ENCODE measurements at places on chromosomes 2 and 18.
A peak's percentile ranks its signal among the peaks of the same experiment; 100 is the strongest.

- peak; percentile 1 for DNase-seq
Measured at GRCh38 chr2:50746526-50746925, 285.4 kb downstream of the NRXN1 start.

DNA sequence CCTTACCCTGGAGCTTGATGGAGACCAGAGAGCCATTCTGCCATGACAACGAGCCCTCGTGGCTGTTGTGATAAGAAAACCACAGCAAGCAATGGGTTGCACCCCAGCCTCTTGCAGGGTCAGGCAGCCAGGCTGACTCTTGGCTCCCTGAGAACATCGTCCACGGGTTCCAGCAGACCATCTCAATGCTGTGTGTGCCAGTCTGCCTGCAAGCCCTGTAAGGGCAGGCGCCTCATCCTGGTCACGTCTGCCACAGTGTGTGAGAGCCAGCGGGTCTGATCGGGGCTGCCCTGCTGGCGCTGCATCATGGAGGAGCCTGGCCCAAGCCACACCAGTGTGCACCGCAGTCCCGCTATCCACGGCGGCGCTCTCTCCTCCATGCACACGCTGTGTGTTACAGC lies 71.0 kb upstream of the MGAT4A start:
- DNase-seq, result no peak

DNA sequence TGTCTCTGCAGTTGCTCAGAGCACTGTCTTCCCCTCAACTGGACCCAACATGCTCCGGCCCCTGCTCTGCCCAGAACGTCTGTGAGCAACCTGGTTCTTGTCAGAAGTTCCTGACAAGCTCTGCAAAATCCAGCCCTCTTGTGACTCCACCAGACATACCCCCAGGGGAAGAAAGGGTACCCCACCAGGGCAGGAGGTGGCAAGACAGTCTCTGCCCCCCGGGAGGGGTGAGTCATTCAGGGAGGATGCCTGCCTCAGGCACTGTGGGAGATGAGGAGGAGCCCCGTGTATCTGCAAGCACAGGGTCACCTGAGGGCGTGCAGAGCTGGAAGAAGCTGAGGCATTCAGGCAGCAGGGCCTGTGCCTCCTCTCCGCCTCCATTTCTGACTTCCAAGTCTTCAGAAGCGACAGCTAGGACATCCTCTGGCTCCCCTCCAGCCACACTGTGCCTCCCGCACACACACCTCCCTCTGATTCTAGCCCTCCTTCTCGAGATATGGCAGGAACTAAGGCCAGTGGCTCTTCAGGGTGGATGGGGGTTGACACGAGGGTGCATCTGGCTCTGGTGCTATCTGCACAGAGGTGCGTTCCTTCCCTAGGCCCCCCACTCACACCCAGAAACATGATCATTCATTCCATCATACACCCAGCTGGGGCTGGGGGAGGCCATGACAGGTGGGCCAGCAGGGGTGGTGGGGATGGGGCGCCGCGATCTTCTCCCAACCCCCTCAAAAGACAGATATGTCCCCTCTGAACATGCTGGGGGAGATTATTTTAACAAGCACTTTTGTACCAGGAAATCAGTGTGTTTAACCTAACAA lies 222.2 kb downstream of the CYP26B1 start:
- peak; percentile 51 for DNase-seq

GRCh38 chr2:30366199-30366691 lies 80.8 kb upstream of the LCLAT1 start:
- peak; percentile 31 for DNase-seq

DNA sequence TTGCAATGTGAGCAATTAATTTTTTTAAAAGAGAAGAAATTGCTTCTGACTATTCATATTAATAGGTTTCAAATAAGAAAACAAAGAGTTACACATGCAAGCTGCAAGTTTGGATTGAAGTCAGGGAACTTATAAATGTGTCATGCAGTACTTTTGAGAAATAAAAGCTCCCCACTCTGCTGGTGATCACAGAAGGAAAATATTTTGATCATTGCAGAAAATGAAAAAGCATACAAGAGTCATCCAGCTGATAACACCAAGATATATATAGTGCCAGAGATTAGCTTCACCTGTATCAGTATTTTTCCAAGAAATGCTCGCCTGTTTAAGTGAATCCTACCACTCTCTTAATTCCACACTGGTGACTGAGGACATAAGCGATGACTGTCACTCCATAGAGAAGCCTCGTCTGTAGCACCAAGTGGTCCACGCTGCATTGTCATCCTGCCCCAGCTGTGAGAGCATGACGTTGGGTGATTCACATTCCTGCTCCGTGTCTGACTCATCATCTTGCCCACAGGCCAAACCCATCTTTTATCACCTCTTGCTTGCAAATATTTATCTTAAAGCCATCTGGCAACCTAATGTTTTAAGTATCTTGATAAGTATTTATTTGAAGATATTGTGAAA lies 178.0 kb downstream of the ASXL3 start:
- peak; percentile 17 for DNase-seq

DNA sequence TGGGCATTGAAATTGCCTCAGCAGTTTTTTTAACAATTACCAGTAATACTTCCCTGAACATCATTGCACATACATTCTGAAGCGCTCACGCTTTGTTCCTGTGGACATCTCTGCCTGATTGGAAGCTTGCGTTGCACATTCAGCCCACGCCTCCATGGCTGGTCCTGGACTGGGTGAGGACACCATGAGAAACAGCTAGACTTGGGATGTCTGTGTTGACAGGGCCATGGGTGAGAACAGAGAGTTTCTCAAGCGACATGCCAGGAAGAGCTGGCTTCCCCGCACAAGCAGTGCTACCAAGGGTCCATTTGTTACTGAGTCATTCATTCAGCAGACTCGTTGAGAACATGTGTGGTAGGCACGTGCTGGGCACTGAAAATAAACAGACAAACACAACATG lies 166.3 kb downstream of the GBX2 start:
- DNase-seq, result no peak

- peak; percentile 24 for DNase-seq
Measured at GRCh38 chr2:227788561-227789018, 25.1 kb upstream of the CCL20 start.

Measured in ELR (cell line).